ENCODE measurements at places on chromosomes 4 and X. TPM values are rescaled to one million over a fixed set of nuclear protein-coding genes. Genes with fewer than 3 reads are reported as not detected.

DNA sequence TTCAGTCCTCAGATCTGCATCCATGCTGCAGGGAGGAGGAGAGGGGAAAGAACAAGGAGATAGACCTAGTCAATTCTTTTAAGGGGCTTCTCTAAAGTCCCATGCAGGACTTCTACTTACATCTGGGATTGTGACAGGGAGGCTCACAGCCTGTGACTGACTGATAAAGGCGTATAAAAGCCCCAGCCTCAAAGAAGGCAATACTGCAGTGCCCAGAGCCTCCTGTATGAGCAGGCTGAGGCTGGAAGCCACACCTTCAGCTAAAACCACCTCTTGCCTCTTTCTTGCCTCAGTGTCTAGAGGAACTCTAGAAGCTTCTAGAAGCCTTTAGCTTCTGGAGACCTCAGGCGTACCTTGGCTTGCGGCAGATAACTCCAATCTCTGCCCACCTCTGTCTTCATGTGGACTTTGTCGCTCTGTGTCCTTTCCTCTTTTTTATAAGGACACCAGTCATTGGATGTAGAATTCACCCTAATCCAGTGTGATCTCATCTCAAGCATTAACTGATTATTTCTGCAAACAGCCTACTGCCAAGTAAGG lies 6.0 kb upstream of the ZCCHC4 start:
- no peak for DNase-seq

DNA sequence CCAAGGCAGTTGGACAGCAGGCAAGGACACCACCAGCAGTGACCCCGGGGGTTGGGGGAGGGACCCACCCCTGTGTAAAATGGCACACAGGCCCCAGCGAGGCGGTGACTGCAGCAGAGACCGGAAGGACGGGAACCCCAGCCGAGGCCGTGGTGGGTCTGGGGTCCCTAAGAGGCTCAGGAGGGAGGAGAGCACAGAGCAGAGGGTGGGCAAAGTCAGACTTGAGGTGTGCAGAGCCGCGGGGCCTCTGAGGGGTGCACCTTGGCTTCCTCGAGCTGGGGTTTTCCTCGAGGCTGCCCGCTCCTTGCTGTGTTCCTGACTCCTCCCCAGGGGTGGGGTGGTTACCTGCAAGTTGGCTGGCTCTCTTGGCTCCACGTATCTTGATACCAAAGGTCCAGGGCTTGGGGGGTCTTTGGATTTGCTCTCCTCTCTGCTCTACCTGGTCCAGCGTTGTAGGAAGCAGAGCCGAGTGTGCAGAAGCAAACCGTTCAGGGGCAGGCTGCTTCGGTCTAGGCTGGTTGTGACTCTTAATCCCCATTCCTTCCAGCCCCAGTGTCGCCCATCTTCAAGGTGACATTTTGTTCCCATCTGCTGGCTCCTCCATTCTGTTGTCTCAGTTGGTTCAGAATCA lies 37.9 kb upstream of the SORCS2 start:
- no peak for DNase-seq

GRCh38 chr4:73103799-73104503 lies 34.4 kb upstream of the COX18 start:
- no peak for DNase-seq

GRCh38 chr4:100539706-100540105 lies 21.9 kb upstream of the EMCN start:
- DNase-seq = no peak

ZBED1 gene
- 12.3 TPM for total RNA-seq

DNA sequence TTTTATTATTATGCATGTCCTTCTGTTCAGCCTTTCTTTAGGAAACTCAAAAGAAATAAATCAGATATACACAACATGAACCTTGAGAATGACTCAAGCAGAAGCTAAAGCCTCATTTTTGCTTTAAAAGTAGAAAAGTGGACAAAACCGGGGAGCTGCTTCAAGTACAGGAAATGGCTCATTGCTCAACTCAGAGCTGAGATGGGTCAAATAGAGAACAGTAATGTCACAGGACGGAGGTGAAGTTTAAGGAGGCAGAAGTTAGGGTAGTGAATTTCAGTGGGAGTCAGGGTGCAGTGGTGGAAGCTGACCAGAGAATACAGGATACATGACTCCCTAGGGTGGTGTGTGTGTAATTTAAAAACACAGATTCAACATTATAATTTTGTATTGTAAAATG lies 22.2 kb downstream of the PHKA2 start:
- DNase-seq = no peak

DNA sequence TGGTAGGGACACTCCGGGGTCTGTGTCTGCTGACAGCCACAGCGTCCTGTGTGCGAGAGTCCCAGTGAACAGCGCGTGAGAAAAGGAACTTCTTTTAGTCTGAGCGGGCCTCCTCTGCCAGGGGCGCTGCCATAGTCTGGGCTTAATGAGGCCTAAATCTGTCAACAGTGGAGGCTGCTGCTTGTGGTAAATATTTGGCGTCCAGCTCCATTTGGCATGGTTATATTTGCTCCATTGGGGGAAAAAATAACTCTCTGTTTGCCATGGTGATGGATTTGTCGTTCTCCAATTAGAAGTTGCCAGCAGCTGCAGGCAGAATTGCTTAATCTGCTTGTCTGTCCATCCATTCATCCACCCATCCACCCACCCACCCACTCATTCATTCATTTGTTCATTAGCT lies 71.4 kb upstream of the PSAPL1 start:
- no peak for DNase-seq

GRCh38 chrX:14590216-14590615 lies 60.9 kb downstream of the GLRA2 start:
- DNase-seq = no peak

DNA sequence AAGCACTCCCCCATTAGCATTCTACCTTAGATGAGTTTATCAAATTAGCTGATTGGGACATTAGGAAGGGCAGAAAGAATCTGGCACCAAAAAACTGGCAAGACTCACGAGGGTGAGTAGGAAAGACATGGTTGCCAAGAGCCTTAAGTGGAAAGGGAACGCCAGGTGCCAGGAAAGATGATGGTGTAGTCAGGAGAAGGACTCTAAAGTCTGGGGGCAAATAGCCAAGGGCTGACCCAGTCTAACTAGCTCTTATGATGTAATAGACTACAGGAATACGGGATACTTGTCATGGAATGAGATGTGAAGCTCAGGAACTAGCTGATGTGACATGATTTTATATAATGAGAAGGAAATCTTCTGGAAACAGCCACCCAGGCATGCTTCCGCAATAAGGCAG lies 94.8 kb downstream of the MBNL3 start:
- no peak for DNase-seq

GLRB gene
- total RNA-seq = 5.0 TPM

ARHGAP6 gene
- 0.36 TPM for total RNA-seq

GRCh38 chr4:107068116-107068515 lies 32.0 kb upstream of the DKK2 start:
- DNase-seq = no peak

FAAH2 gene
- total RNA-seq = not detected

DNA sequence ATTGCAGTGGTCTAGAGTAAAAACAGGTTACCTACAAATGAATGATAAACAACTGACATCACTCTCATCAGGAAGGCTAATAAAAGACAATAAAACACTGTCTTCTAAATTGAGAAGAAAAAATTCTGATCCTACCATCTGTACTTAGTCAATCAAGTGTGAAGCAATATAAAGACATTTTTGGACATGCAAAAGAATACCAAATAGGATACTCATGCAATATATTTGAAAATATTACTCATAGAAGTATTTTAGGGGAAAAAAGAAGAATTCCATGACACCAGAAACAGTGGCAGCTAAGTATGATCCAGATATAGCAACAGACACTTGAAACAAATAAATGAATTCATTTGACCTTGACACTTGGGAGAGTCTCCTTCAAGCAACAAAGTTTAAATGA lies 63.8 kb upstream of the FAM120C start:
- DNase-seq = no peak

DAPP1 gene
- total RNA-seq = 0.03 TPM

DNA sequence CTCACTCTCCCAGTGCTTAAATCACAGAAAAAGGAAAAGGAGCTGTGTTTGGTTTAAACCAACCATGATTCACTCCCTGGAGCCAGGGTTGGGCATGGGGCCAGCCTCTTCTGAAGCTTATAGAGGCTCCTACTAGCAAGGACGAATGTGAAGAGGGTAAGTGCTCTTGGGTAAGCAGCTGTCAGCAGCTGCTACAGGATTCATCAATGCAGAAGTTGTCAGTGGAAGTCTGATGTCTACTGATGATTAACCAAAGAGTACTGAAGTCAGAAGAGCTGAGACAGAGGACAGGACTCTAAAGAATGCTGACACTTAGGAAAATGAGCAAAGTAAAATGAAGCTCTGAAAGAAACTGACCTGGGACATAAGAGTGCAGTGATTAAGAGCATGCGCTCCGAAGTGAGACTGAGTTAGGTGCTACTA lies 32.7 kb upstream of the JADE1 start:
- DNase-seq = peak; percentile 73

PNMA5 gene
- total RNA-seq = not detected

DNA sequence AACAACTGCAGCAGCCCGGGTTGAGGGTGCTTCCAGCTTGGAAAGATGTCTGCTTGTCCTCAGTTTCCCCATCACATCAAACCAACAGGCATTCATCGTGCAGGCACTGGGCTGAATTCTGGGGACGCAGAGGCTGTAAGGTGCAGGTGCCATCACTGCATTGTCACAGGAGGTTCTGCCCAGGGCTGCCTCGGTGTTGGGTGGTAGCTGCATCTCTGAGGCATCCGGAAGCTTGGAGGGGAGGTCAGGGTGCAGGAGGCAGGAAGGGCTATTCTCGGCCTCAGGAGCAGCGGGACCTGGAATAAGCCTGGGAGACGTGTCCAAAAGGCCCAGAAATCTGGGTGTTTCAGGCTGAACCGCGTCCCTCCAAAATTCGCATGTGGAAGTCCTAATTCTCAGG lies 134.6 kb downstream of the HMX1 start:
- no peak for DNase-seq

DNA sequence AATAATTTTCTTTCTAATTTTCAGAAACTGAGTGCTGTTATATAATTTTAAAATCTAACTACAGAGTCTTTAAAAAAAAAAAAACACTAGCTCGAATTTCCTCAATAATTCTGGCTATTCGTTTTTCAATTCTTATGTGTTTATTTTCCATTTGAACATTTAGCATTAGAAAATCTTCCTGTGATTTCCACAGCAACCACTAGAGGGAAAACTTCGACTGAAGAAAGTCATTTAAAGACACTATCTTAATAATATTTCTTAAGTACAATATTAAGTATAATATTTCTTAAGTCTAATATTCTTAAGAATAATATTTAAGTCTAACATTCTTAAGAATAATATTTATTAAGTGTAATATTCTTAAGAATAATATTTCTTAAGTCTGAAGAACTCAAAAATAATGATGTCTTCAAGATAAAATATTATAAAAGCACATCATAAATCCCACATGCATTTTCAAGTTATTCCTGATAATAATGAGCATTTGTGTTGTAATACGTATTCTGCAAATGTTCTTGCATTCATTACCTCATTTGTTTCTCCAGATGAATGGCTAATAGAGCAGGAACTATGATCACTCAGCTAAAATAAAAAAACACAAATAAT lies 118.4 kb upstream of the WDR17 start:
- no peak for DNase-seq

GRCh38 chr4:54155936-54156335 lies 56.0 kb downstream of the GSX2 start:
- DNase-seq = no peak

TNIP3 gene
- total RNA-seq = 0.06 TPM

TMEM150C gene
- total RNA-seq = 0.36 TPM

DNA sequence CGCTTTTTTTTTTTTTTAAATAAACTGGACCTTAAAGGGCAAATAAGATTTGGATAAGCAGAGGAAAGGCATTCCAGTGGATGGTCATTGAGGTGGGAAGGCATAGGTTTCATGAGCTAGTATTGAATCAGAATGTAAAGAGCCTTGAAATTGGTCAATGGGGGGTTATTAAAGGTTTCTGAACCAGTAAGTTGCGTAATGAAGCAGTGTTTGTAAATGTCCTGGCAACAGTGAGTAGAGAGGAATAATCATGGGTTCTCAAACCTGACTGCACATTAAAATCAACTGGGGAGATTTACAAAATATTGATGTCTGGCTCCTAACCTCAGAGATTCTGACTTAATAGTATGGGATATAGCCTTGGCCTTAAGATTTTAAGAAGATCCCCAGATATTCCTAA lies 23.2 kb upstream of the AMOT start:
- no peak for DNase-seq

- DNase-seq = no peak
Observed at GRCh38 chr4:137892134-137892533, 350.0 kb downstream of the SLC7A11 start.
